ENCODE measurements at places on chromosomes 11 and 22. TPM values are rescaled to one million over a fixed set of nuclear protein-coding genes. Genes with fewer than 3 reads are reported as not detected.

MN1 gene
- total RNA-seq, result 0.11 TPM

DNA sequence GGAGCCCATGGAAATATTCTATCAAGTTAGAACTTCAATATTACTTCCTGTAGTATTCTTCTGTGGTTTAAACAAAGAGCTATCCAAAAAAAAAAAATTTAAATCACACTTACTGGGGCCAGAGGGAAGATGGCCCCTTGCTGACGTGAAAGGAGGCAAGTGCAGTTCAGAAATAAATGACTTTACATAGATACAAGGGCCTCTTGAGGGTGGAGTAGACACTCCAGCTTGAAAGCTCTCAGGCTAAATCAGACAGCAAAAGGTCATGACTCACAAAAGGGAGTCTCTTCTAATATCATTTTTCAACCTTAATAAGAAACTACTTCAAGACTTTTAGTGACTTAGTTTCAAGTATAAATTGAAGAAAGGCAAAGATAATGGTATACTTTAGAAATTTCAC lies 1160.3 kb downstream of the FAM181B start:
- DNase-seq, result no peak

DNA sequence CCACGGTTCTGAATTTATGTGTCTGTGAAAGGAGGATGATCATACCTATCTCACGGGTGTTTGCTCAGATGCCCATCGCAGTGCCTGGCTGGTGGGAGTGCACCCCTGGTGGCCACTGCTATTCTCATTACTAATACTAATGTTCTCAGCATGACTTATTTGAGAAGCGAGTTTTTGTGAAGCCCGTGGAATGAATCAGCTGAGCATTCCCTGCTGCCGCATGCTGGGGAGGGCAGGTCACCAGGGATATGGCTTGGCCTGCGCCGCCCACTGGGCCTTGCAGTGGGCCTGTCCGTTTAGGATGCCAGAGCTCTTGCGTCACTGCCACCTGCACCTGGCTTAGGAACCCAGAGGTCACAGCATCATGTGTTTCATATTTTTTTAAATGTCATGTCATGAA lies 16.9 kb downstream of the CTTN start:
- no peak for DNase-seq

DNA sequence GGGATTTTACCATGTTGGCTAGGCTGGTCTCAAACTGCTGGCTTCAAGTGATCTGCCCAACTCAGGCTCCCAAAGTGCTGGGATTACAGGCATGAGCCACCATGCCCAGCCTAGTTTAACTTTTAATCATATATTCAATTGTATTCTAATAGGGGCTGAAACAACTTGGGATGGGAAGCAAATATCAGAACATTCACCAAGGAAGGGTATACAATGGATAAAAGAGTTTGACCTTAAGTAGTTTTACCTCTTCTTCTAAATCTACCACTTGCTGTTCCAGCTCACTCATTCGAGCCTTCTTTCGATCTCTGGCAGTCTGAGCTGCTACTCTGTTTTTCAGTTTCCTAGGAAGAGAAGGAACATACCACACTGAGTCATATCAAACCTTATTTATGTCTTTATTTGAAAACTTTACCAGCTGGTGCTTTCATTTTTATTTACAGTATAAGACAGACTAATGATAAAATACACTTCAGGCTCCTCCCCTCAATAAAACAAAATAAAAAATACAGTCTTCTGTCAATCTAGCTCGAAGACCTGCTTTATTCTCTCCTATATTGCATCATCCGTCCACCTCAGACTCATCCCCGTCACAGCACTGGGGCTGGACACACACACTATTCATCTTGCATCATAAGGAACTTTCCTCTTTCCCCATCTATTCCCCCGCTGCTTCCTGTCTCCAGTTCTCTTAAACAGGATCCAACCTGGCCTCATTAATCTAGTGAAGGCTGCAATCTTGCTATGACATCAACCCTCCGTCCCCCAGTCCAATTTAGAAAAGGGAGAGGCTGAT lies 1.4 kb downstream of the XBP1 start:
- no peak for DNase-seq

GRCh38 chr11:2690596-2691354 lies 9.0 kb downstream of the KCNQ1OT1 start:
- no peak for DNase-seq

GRCh38 chr11:7208391-7208790 lies 43.3 kb upstream of the SYT9 start:
- no peak for DNase-seq
